ENCODE measurements at places on chromosomes 2 and 18.

- DNase-seq = no peak
Measured at GRCh38 chr2:206918263-206918662, 21.1 kb upstream of the CPO start.

DNA sequence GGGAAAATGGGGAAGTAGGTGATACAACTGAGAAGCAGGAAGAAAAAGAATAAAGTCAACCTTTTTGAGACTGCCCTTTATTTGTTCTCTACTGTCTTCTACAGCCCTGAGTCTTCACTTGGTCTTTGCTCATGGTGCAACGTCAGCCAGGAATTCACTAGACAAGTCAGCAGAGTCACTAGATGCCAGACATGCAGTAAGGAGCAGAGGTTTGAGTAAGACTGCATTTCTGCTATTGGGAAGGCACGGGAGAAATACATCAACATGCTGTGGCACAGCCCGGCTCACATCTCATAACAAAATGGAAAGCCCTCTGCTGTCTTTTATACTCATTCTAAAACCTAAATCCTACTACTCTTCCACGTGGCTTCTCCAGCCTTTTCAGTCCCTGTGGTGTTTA, 67.1 kb downstream of the PRELID3A start:
- DNase-seq = no peak

- no peak for DNase-seq
Measured at GRCh38 chr18:38466426-38466825, 900.8 kb upstream of the CELF4 start.

GRCh38 chr2:135258193-135258592, 206.1 kb downstream of the RAB3GAP1 start:
- DNase-seq = no peak

DNA sequence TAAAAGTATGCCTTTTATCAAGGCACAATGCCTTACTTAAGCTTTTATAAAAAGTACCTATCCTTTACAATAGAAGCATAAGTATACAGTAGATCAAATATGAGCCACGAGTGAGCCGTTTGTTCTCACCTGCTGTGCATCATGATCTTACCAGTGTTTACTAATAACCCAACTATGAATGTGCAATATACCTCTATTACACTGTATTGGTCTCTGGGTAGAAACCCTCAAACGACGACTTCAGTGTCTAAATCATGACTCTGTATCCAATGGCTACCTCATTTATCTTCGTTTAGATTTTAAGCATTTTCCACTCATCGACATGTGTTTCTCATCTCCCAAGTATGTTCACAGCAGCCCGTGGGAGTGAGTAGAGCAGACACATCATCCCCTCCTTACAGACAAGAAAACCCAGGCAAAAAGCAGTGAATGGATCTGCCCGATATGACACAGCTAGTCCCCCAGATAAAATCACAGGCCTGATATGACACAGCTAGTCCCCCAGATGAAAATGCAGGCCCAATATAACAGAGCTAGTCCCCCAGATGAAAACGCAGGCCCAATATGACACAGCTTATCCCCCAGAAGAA, 279.8 kb downstream of the TNS1 start:
- DNase-seq = no peak

DNA sequence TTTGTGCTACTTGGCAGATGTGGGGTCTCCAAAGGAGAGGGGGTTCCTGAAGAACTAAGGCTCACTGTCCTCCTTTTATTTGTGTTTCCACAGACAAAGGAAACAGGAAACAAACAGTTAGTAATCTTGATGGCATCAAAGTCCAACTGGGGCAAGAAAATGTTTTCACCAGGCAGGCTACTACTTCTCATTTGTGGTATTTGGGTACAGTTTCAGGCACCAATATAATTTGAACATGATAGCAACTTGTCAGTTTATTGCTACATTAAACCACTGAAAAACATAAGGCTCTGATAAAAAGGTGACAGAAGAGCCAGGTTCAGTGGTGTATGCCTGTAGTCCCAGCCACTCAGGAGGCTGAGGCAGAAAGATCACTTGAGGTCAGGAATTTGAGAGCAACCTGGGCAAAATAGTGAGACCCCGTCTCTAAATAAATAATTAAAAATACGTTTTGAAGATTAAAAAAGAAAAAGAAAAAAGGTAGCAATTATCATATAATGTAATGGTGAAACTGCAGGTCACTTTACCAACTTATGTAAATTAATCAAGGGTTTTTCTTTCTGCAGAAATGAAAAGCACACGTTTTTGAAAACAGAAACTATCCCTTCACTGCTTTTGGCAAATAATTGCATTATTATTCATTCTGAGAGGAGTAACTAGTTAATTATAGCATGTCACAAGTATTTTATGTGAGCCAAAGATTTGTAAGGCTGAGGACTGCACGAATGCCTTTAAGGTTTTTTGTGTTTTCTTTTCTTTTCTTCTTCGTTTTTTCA, 157.5 kb upstream of the CAVIN2 start:
- no peak for DNase-seq

DNA sequence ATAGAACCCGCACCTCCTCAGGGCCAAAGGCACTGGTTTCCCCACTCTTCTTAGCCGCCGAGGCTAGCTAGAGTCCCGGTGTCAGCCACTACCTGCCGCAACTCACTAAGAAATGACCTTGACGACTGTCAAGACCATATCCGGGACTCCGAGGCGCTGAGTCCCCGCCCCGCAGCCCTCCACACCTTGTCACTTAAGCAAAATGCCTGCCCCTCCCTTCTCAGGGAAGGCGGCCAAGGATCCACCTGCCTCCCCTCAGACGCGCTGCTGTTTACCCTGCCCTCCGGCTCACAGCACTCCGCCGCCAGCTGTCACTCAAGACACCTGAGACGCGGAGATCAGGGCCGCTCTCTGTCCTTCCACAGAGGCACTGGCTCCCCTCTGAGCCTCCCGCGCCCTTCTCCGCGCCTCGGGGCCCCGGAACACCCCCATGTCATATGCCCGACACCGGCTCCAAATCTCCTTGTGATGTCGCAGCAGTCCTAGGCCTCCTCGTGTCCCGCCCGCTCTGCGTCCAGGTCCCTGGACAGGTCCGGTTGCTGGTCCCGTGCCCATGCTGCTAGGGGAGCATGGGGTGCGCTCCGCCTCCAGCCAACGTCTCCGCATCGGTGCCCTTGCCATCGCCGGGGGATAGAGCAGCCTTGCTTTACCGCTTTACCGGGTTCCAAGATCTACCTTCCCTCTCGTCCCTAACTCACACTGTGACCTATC, 32.5 kb upstream of the REG3G start:
- no peak for DNase-seq

GRCh38 chr2:26757873-26758789, 6.0 kb upstream of the SLC35F6 start:
- no peak for DNase-seq

DNA sequence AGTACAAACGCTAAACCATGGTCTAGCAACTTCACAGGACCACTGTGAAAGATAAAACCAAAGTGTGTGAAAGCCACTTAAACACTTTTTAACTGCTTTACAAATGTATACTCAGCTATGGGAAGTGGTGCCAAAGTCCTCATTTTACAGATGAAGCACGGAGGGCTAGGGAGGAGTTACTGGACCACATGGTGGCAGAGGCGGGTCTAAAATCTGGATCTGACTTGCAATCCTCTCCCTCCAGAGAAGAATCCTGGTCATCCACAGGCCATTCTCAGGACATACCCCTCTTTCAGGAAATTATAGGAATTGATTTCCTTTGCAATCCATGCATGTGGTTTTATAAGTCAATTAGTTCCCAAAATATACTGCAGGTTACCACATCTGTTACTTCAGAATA, 84.6 kb upstream of the GYPC start:
- DNase-seq = no peak

- no peak for DNase-seq
Measured at GRCh38 chr2:50368361-50368760, 663.6 kb downstream of the NRXN1 start.

DNA sequence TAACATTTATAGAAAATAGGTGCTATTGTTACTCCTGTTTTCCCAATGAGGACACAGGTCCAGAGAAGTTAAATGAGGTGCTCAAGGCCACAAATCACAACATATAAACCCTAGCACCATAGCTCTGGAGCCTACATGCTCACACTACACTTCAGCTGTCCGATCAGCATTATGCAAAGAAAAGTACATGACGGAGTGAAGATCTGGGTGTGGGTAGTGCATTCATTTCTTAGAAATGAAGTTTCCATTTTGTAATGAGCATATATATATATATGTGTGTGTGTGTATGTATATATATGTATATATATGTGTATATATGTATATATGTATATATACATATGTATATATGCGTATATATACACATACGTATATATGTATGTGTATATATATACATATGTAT, 30.2 kb upstream of the MRPL19 start:
- DNase-seq = no peak

DNA sequence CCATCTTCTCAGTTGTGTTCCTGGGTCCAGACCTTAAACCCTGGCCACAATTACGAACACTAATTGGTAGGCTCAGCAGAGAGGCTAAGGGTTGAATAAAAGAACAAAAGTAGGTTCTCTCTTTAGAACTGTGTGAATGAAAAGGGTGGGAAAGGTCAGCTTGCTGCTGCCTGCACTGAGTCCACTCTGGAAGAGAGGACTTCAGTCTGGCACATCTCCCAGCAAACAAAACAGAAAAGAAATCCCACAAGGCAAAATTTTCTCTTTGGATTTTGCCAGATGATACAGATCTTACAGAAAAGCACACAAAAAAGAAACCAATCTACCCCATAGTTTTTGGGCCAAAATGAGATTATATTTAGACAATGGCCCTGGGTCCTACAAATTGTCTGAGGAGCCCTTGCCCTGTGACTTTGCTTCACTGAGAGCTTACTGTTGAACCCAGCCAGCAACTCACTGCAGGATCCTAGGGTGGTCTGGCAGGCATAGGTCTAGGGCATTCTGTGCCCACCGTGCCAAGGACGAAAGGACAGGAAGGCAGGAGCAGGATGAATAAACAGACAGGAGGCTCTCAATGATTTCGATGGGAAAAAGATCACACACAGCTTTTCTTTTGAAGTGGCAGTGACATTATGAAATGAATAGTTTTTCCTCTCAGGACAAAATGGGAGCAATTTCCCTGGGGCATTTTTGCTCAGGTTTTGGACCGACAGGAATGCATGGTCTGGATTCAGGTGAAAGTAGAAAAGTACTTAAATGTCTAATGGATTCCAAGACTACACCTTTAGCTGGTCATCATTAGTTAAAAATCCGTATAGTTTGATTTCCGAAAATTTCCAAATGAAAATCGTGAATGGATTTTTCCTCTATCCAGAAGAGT, 68.4 kb upstream of the STAM2 start:
- DNase-seq = no peak

GRCh38 chr2:37427241-37427640, 82.8 kb downstream of the QPCT start:
- DNase-seq = no peak

GRCh38 chr2:140589273-140589672, 1541.5 kb downstream of the LRP1B start:
- DNase-seq = no peak

Data from hindlimb muscle (tissue), 1 donor.